ENCODE measurements at places on chromosomes 11 and 22. TPM values are rescaled to one million over a fixed set of nuclear protein-coding genes. Genes with fewer than 3 reads are reported as not detected.

Gene CRYBB2
- total RNA-seq = not detected

Gene XPNPEP3
- 13.8 TPM for total RNA-seq

Gene TRPM5
- 0.07 TPM for total RNA-seq

Gene KCNQ1
- total RNA-seq = 25.5 TPM

Gene GAB4
- not detected for total RNA-seq

Gene ARRB1
- 39.6 TPM for total RNA-seq

Gene LRRC32
- total RNA-seq = 3.2 TPM

Gene MAPK8IP2
- 0.08 TPM for total RNA-seq

Gene DAGLA
- total RNA-seq = 2.1 TPM

Gene ROM1
- total RNA-seq = 0.94 TPM

GRCh38 chr11:47244448-47245350, 3.9 kb downstream of the ACP2 start:
- H3K36me3 ChIP-seq = peaks cover 14% of the 10 kb centered on the region
- DNase-seq = no peak
- H3K4me3 ChIP-seq = no peak overlapping the region
- H3K4me1 ChIP-seq = peaks cover 19% of the 10 kb centered on the region
- H3K27me3 ChIP-seq = no peaks in the 10 kb centered on the region

GRCh38 chr22:44172370-44173108, 8.2 kb upstream of the PARVG start:
- no peaks in the 10 kb centered on the region for H3K36me3 ChIP-seq
- DNase-seq = no peak
- H3K27ac ChIP-seq = no peak overlapping the region
- no peaks in the 10 kb centered on the region for H3K27me3 ChIP-seq

DNA sequence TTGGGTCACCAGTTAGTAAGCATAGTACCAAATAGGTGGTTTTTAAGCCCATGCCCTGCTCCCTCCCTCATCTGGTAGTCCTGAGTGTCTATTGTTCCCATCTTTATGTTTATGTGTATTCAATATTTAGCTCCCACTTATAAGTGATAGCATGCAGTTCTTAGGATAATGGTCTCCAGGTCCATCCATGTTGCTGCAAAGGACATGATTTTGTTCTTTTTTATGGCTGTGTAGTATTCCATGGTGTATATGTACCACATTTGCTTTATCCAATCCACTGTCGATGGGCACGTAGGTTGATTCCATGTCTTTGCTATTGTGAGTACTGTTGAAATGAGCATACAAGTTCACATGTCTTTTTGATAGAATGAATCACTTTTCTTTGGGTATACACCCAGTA, 18.2 kb upstream of the SYTL2 start:
- no peak overlapping the region for H3K4me3 ChIP-seq
- H3K36me3 ChIP-seq = peaks cover 2% of the 10 kb centered on the region
- DNase-seq = no peak
- H3K27me3 ChIP-seq = no peaks in the 10 kb centered on the region

DNA sequence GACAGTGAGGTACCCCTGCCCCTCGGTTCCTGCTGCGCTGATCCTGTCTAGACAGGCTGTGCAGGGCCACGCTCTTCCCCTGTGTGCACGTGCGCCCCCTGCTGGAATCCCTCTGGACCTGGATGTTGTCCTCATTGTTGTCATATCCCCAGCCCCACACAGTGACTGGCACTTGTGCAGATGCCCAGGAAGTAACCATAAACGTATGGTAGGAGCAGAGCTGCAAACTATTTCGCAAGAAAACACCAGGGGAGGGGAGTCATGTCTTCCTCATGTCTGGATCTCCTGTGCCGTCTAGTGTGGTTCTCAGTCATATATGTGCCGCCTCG, 114.7 kb downstream of the CRYBB2 start:
- no peak for DNase-seq
- peaks cover 2% of the 10 kb centered on the region for H3K36me3 ChIP-seq
- peaks cover 2% of the 10 kb centered on the region for H3K4me1 ChIP-seq
- no peak overlapping the region for H3K27ac ChIP-seq
- no peak overlapping the region for H3K4me3 ChIP-seq
- peaks cover 10% of the 10 kb centered on the region for H3K27me3 ChIP-seq

GRCh38 chr11:108618529-108618928, 25.0 kb upstream of the EXPH5 start:
- H3K4me3 ChIP-seq = no peak overlapping the region
- peaks cover 2% of the 10 kb centered on the region for H3K4me1 ChIP-seq
- H3K27ac ChIP-seq = no peak overlapping the region
- peaks cover 45% of the 10 kb centered on the region for H3K27me3 ChIP-seq

DNA sequence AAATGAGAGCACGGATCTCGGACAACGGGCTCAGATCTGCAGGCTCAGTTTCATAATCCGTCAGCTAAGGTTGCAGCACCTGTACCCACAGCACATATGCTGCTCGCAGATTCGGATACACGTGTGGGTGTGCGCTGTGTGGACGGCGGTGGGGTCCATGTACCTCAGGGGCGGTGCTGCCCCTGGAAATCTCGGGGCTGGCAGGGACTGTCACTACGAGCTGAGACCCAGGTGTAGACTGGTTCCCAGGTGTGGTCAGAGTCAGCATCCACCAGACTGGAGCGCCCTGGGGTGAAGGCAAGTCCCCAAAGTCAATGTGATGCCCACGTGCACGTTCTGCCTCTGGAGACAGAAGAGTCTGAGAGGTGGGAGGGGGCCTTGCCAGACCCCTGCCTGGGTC, 989.3 kb downstream of the BRD1 start:
- H3K36me3 ChIP-seq = no peaks in the 10 kb centered on the region
- H3K4me3 ChIP-seq = no peak overlapping the region
- no peak overlapping the region for H3K27ac ChIP-seq
- DNase-seq = no peak

DNA sequence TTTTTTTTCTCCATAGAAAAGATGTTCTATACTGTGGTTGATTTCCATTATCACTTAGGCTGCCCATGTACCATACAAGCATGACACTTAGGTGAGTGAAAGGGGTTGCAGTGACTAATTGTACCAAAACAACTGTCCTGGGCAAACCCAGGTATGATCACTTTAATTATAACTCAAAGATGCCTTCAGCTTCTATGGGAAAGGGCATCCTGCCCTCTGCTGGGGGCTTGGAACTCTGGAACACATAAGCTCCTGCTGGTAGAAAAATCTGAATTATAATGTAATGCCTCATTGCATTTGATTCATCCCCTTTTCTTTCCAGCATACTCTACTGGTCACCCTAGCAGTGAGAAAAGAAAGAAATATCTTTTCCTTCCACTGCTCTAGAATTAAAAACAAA, 206.3 kb downstream of the DDX10 start:
- peaks cover 2% of the 10 kb centered on the region for H3K4me1 ChIP-seq
- no peak for DNase-seq
- no peaks in the 10 kb centered on the region for H3K27me3 ChIP-seq
- no peak overlapping the region for H3K4me3 ChIP-seq

DNA sequence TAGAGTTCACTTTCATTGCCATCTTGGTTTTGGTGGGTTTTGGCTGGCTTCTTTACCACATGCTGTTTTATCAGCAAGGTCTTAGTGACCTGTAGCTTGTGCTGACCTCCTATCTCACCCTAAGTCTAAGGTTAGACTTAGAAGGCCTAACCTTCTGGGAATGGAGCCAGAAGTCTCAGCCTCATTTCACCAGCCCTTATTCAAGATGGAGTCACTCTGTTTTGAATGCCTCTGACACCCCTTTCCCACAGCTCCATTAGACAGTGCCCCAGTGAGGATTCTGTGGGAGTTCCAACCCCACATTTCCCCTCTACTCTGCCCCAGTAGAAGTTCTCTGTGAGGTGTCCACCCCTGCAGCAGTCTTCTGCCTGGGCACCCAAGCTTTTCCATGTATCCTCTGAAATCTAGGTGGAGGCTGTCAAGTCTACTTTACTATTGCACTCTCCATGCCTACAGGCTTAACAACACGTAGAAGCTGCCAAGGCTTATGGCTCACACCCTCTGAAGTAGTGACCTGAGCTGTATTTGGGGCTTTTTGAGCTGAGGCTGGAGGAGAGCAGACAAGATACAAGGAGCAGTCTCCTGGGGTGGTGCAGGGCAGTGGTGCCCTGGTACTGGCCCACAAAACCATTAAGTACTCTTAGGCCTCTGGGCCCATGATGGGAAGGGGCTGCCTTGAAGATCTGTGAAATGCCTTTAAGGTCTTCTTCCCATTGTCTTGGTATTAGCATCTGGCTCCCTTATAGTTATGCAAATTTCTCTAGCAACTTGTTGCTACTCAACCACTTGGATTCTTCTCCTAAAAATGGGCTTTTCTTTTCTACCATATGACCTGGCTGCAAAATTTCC, 65.9 kb upstream of the SC5D start:
- DNase-seq = no peak
- H3K27ac ChIP-seq = no peak overlapping the region
- peaks cover 25% of the 10 kb centered on the region for H3K27me3 ChIP-seq
- no peak overlapping the region for H3K4me3 ChIP-seq
- H3K4me1 ChIP-seq = no peaks in the 10 kb centered on the region

GRCh38 chr11:102375720-102376399, 28.8 kb downstream of the BIRC2 start:
- peaks cover 9% of the 10 kb centered on the region for H3K36me3 ChIP-seq
- peak overlapping the region; percentile 53 for H3K27ac ChIP-seq
- H3K4me1 ChIP-seq = peaks cover 19% of the 10 kb centered on the region

DNA sequence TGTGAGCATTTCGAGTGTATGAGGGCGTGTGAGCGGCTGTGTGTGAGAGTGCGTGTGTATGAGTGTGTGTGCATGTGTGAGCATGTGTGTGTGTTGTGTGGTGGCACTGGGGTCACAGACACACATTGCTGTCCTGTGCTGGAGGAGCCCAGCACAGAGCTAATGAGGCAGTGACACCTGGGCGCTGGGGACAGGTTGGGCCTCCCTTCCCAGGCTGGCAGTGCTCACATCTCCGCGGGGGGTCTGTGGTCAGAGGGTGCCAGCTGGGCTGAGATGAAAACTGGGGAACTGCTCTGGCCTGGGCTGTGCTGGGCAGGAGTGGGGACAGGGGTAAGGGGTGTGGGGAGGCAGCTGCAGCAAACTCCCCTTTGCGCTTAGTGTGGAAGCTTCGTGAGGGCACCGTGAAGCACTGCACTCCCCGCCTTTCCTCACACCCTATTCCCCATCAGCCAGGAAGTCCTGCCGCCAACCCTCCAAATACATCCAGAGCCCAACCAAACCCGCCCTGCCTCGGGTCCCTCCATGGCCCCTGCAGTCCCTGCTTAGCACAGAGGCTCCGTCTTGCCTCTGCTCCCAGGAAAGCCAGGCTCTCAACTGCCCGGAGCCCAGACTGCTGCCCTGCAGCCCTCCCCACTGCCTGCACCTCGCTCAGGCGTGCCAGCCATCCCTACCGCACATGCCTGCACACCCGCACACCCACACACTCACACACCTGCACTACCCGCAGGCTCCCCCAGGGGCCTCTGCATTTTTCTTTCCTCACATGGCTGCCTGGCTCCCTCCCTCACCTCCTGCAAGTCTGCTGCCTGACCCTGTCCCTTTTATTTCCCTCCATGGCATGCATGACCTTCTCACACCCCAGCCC, 62.0 kb upstream of the THY1 start:
- no peak overlapping the region for H3K27ac ChIP-seq
- peaks cover 7% of the 10 kb centered on the region for H3K36me3 ChIP-seq
- H3K4me3 ChIP-seq = no peak overlapping the region

DNA sequence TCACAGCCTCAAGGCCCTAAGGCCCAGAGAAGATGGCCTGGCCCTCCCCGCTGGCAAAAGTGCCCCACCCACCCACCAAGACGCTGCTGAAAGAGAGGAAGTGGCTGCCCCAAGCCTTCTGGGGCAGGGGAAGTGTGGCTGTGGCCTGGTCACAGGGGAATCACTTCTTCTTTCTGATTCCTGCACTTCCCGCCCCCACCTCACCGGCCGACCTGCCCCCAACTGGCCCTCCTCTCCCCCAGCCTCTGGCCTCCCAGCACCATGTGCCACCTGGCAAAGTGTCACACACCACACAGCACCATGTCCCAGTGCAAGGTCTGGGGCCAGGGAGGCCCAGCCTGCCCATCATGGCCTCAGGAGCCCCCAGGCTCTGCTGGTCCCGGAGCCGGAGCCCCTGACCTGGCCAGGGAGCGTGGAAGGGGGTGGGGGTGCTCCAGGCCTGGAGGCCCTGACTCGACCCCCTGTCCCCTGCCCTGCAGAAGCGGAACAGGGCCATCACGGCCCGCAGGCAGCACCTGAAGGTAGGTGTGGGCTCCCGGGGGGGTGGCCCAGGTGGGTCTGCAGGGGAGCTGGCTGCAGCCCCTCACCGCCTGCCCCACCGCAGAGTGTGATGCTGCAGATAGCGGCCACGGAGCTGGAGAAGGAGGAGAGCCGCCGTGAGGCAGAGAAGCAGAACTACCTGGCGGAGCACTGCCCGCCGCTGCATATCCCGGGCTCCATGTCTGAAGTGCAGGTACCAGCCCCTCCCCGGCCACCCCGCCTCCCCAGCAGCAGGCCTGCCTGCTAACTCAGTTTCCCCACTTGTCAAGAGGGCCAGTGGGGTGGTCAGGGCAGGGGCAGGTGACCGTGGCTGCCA, 1.4 kb downstream of the TNNI2 start:
- H3K27ac ChIP-seq = no peak overlapping the region
- H3K27me3 ChIP-seq = no peaks in the 10 kb centered on the region
- H3K4me3 ChIP-seq = no peak overlapping the region
- DNase-seq = no peak
- H3K36me3 ChIP-seq = peaks cover 3% of the 10 kb centered on the region
- H3K4me1 ChIP-seq = peaks cover 26% of the 10 kb centered on the region

DNA sequence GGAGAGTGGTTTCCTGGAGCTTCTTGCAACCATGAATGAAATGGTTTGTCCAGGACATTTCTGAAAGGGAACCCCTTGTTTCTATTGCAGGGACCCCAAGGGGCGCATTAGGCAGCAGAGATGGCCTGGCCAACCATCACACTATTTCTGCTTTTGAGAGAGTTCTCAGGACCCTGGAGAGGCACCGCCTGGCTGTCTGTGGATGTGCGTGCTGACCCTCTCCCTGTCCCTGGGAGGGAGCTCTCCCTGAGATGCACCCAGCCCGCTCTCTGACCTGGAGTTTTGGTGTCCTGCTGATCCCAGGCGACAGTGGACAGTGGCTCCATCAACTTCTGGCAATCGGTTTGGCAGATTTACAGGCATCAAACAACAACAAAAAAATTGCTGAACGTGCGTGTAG, 80.3 kb upstream of the SLC22A12 start:
- no peaks in the 10 kb centered on the region for H3K36me3 ChIP-seq
- no peak for DNase-seq
- no peak overlapping the region for H3K27ac ChIP-seq
- no peak overlapping the region for H3K4me3 ChIP-seq
- no peaks in the 10 kb centered on the region for H3K4me1 ChIP-seq
- H3K27me3 ChIP-seq = peaks cover 70% of the 10 kb centered on the region

DNA sequence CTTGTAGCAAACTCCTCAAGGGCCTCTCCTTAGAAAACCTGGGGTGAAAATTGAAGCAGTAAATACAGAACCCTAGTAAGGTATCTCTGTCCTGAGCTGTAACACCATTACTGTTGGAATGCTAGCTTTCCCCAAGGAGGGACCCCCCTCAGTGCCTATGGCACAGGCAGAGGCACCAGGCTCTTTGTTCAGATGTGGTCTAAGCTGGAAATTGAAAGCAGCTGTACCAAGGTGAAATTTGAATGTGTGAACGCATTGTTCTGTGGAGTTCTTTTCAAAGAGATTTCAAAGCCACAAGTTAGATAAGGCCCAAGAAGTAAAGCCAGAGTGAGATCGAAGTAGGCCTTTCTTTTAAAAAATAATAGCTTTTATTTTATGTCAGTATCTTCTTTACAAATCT, 71.9 kb upstream of the HORMAD2 start:
- DNase-seq = no peak
- H3K4me1 ChIP-seq = peaks cover 2% of the 10 kb centered on the region
- H3K4me3 ChIP-seq = no peak overlapping the region
- no peaks in the 10 kb centered on the region for H3K27me3 ChIP-seq
- no peaks in the 10 kb centered on the region for H3K36me3 ChIP-seq

- H3K27ac ChIP-seq = peak overlapping the region; percentile 14
- no peak overlapping the region for H3K4me3 ChIP-seq
- no peaks in the 10 kb centered on the region for H3K27me3 ChIP-seq
- H3K4me1 ChIP-seq = peaks cover 14% of the 10 kb centered on the region
Measured at GRCh38 chr11:68309621-68310185, 2.7 kb upstream of the LRP5 start.
